ENCODE measurements at places on chromosomes 4 and X. TPM values are rescaled to one million over a fixed set of nuclear protein-coding genes. Genes with fewer than 3 reads are reported as not detected.

FAM53A gene
- total RNA-seq, result 7.4 TPM

MAGEB18 gene
- total RNA-seq, result not detected

NKX3-2 gene
- 0.24 TPM for total RNA-seq

FAM9C gene
- not detected for total RNA-seq

ANTXR2 gene
- total RNA-seq, result 173 TPM

TEX13C gene
- total RNA-seq, result not detected

EFNB1 gene
- total RNA-seq, result 46.4 TPM

EXOC1L gene
- not detected for total RNA-seq

GAGE12E gene
- not detected for total RNA-seq

CDKL5 gene
- total RNA-seq, result 4.5 TPM

NMU gene
- total RNA-seq, result not detected

AKAP14 gene
- not detected for total RNA-seq

PAPSS1 gene
- total RNA-seq, result 29.4 TPM

SSX4 gene
- total RNA-seq, result not detected

BEND2 gene
- not detected for total RNA-seq

STARD8 gene
- 14.2 TPM for total RNA-seq

NONO gene
- 200 TPM for total RNA-seq

NWD2 gene
- total RNA-seq, result 15.0 TPM

ANKRD50 gene
- total RNA-seq, result 10.6 TPM

PDGFRA gene
- total RNA-seq, result 272 TPM

EVC gene
- total RNA-seq, result 29.3 TPM

HSFX1 gene
- total RNA-seq, result 1.4 TPM

ADAMTS3 gene
- 0.47 TPM for total RNA-seq

GPR143 gene
- total RNA-seq, result 1.2 TPM

TLR10 gene
- 0.12 TPM for total RNA-seq

CITED1 gene
- total RNA-seq, result not detected

ASMT gene
- total RNA-seq, result not detected

SERTM2 gene
- total RNA-seq, result not detected

JADE3 gene
- total RNA-seq, result 5.8 TPM

PGM2 gene
- 32.2 TPM for total RNA-seq

LDOC1 gene
- total RNA-seq, result 7.7 TPM

FGD1 gene
- total RNA-seq, result 2.0 TPM

GPR50 gene
- total RNA-seq, result not detected

GAGE12F gene
- total RNA-seq, result not detected

GSX2 gene
- not detected for total RNA-seq

HELT gene
- not detected for total RNA-seq

SSX2 gene
- total RNA-seq, result not detected

CLIC2 gene
- total RNA-seq, result 17.5 TPM

IGFBP7 gene
- 515 TPM for total RNA-seq

HOPX gene
- 3.6 TPM for total RNA-seq

MAGEC3 gene
- not detected for total RNA-seq

POF1B gene
- 1.1 TPM for total RNA-seq

TMEM255A gene
- 12.0 TPM for total RNA-seq

CT55 gene
- not detected for total RNA-seq

EDA2R gene
- 0.95 TPM for total RNA-seq

IL21 gene
- total RNA-seq, result not detected

CDX4 gene
- not detected for total RNA-seq

IL3RA gene
- 38.3 TPM for total RNA-seq

LSM6 gene
- total RNA-seq, result 23.2 TPM
